ENCODE measurements at places on chromosomes 12 and 14. TPM values are rescaled to one million over a fixed set of nuclear protein-coding genes. Genes with fewer than 3 reads are reported as not detected.

DNA sequence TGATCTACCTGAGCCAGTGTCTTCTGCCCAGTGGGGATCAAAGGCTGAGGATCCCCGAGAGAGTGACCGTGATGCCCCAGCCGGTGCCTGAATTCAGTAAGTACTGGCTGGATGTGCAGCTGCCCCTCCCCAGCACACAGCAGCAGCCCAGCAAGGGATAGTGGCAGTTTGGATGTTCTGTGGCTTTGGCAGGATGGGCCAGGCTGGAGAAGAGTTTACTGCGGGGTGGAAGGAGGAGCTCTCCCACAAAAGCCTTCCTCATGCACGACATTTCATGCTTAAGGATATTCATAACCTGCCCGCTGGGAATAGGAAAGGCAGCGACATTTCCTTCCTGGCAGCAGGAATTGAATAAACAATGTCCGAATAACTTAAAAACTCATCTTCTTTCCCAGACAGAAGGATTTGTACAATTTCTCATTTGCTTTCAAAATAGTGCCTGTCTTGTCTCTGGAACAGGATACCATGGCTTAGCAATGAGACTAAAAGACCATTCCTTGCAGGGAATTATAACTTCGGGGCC lies 135.6 kb upstream of the PRMT8 start:
- DNase-seq: no peak

DNA sequence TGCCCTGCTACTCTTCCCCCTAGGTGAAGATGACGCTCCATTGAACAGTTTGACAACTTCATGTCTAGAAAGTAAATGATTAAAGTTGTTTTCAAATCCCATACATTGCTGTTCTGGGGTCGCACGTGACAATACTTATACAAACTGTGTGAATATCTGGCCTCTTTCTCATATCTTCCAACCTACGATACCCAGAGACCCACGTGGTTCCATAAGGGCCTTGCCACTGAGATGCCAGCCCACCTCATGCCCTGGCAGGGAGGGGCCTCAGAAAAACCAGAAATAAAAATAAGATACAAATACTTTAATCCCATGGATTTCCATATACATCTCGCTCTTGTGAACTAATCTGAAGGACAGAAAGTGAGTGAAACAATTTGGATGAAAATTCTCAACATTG lies 4.5 kb downstream of the GZMB start:
- DNase-seq: no peak

GRCh38 chr12:7188562-7189397 lies 706 bp upstream of the PEX5 start:
- peak; percentile 84 for DNase-seq

GRCh38 chr12:111410431-111411184 lies 4.9 kb downstream of the SH2B3 start:
- DNase-seq: no peak

- no peak for DNase-seq
Observed at GRCh38 chr14:20732477-20732876, 13.2 kb upstream of the EDDM3A start.

DNA sequence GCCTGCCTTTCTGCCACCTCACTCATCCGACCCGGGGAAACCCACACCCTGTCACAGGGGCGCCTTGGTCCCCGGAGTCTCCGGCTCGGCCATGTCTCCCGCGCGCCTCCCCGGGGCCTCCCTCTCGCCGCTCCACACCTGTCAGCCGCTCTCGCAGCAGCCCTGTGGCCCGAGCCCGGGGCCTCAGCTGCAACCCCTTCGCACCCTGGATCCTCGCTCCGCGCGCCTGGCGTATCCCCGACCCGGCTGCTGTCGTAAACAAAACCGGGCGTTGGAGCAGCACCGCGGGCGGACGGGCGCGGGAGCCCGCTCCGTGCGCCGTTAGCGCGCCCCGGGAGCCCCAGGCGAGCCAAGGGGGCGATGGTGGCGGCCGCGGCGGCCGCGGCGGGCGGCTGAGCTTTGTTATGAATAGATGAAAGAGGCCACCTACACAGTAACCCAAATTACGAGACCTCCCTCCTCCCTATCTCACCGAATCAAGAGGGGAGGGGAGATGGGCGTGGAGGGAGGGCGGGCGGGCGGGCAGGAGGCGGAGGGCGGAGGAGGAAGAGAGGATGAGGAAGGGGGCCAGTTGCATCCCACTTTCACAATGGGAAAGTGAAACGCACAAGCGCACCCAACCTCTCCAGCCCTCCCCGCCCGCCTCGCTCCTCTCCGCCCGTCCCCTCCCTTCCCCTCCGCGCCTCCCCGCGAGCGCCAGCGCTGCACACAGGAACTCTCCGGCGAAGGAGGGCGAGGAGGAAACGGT lies at the start of gene PLXNC1:
Gene PLXNC1 (plus strand): TSS at position 587 of the 748 bp plus-strand sequence. CDS start 395 bp downstream, outside the sequence.
- DNase-seq: no peak

DNA sequence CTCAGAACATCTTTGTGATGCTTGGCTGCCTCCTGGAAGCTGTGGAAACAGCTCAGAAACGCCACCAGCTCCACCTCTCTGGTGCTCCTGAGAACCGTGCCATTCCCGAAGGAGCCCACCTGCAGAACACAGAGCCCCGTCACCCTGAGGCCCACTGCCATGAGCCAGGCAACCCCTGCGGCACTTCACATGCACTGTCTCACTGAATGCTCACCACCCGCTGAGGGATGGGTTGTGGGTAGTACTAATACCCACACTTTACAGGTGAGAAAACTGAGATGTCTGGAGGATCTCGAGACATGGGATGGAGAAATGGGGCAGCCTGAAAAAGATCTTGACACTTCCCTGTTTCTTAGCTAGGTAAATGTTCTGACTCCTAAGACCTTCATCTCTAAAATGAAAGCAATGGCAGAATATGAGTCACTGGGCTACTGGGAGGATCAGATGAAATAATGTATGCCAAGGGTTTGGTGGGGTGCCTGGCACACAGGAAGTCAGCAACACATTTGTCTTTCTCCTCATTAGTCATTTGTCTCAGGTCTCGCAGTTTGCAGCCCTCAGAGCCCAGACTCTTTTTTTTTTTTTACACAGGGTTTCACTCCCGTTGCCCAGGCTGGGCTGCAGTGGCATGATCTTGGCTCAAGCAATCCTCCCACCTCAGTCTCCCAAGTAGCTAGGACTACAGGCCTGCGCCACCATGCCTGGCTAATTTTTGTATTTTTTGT lies 5.3 kb downstream of the OASL start:
- peak; percentile 93 for DNase-seq

- DNase-seq: peak; percentile 13
Observed at GRCh38 chr14:43687921-43688320, 819.2 kb downstream of the FSCB start.

GRCh38 chr14:53946404-53947093 lies 10.1 kb downstream of the BMP4 start:
- no peak for DNase-seq

GRCh38 chr12:122856999-122857671 lies 21.9 kb downstream of the HIP1R start:
- DNase-seq: no peak

DNA sequence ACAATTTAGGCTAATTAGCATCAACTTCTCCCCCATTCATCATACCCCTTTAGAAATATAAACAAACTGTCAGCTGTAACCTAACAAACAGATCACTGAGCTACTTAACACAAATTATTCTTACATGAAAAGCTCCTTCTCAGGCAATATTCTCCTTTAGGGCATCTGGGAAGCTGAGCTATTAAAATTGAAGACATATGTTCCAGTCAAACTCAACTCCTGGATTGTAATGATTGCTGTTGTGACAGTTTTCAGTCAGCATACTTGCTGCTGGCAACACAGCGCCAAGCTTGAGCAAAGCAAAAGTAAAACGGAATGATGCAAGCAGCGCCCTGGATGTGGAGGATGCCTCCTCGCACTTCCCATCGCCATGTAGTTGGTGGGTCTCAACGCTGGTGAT lies 82.4 kb downstream of the SLC25A21 start:
- no peak for DNase-seq

DNA sequence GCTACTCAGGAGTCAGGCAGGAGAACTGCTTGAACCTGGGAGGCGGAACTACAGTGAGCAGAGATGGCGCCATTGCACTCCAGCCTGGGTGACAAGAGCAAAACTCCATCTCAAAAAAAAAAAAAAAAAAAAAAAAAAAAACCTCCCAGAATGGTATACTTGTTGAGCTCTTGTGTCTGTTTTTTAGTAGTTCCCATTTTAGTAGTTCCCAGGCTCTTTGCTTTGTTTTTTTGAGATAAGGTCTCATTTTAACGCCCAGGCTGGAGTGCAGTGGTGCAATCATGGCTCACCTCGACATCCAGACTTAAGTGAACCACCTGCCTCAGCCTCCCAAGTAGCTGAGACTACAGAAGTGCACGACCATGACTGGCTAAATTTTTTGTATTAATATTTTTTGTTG lies 13.4 kb downstream of the ATXN2 start:
- no peak for DNase-seq

DNA sequence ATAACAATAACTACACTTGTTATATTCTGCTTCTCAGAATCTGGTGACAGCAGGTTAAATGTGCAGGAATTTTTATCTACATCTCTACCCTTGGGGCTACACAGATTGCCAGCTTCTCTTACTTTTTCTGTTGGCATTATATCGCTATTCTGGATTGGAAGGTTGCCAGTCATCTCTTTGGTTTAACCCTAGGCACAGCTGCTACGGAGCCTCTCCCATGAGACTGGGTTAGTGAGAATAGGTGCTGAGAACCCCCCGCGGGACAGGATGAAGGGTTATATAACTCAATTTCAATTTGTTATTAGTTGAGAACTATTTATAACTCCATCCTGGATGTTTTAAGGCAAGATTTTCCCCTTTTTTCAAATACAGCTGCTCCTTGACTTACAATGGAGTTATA lies 73.1 kb downstream of the ACADS start:
- DNase-seq: no peak

Gene CD4
- total RNA-seq: not detected

- DNase-seq: peak; percentile 68
Observed at GRCh38 chr14:34043627-34044372, 92.9 kb upstream of the EGLN3 start.

GRCh38 chr12:32501835-32502333 lies 102.5 kb downstream of the FGD4 start:
- peak; percentile 63 for DNase-seq

Gene COCH
- total RNA-seq: 0.23 TPM

- no peak for DNase-seq
Observed at GRCh38 chr14:74587363-74587707, 24.7 kb downstream of the LTBP2 start.

- DNase-seq: no peak
Observed at GRCh38 chr14:69045857-69046475, 66.9 kb upstream of the ACTN1 start.

Gene KLRG1
- 1.7 TPM for total RNA-seq

- DNase-seq: no peak
Observed at GRCh38 chr14:93975791-93976476, 436 bp downstream of the ASB2 start.

DNA sequence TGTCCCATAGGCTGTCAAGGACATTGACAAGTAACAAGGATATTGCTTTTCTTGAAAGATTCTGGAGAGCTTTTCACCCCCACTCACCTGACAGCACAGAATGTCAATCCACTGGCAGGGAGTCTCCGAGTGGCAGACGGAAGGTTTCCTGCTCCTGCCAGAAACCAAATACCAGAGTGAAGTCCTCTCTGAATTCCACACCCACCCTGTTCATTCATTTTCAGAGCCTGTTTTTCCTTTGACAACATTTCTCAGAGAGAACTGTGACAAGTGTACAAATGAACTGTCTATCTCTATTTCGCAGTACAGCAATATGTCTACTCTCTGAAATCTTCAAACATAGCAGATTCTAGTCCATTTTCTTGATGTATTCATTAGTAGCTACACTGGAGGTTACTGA lies 26.2 kb upstream of the BICD1 start:
- no peak for DNase-seq

GRCh38 chr12:69331519-69331908 lies 16.7 kb upstream of the LYZ start:
- peak; percentile 2 for DNase-seq

- DNase-seq: peak; percentile 55
Observed at GRCh38 chr14:61426048-61426447, 104.7 kb downstream of the PRKCH start.

GRCh38 chr14:71166180-71166837 lies 259.1 kb downstream of the PCNX1 start:
- peak; percentile 76 for DNase-seq

Gene SIX4
- 13.6 TPM for total RNA-seq

GRCh38 chr14:73502017-73502619 lies 11.4 kb downstream of the RIOX1 start:
- peak; percentile 58 for DNase-seq

DNA sequence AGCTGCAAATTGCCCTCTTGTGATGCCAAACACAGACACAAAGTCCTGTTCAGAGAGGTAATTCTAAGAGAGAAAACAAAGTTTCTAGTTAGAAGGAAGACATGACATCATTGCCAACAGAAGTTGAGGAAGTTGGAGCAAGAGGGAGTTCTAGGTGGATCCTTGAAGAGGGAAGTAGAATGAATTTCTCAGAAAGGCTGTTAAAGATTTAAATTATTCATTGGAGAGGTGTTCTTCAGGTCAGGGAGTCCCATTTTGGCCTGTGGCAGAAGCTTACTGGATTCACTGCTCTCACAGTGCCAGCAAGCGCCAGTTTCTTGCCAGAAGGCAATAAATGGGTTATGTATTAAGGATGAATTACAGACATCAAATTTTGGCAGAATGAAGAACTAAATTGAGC lies 15.3 kb downstream of the TSFM start:
- no peak for DNase-seq

Gene STAC3
- 2.8 TPM for total RNA-seq

- DNase-seq: no peak
Observed at GRCh38 chr12:116927244-116927940, 16.6 kb downstream of the FBXW8 start.

- no peak for DNase-seq
Observed at GRCh38 chr14:74834692-74835392, 41.1 kb downstream of the PROX2 start.

Data from MCF 10A (cell line).